ENCODE measurements at places on chromosomes 5 and 9. TPM values are rescaled to one million over a fixed set of nuclear protein-coding genes. Genes with fewer than 3 reads are reported as not detected.

- DNase-seq = no peak
Measured at GRCh38 chr9:71127301-71127700, 5.9 kb upstream of the TRPM3 start.

- no peak for DNase-seq
Measured at GRCh38 chr5:87268970-87269377, 1.3 kb downstream of the RASA1 start.

DNA sequence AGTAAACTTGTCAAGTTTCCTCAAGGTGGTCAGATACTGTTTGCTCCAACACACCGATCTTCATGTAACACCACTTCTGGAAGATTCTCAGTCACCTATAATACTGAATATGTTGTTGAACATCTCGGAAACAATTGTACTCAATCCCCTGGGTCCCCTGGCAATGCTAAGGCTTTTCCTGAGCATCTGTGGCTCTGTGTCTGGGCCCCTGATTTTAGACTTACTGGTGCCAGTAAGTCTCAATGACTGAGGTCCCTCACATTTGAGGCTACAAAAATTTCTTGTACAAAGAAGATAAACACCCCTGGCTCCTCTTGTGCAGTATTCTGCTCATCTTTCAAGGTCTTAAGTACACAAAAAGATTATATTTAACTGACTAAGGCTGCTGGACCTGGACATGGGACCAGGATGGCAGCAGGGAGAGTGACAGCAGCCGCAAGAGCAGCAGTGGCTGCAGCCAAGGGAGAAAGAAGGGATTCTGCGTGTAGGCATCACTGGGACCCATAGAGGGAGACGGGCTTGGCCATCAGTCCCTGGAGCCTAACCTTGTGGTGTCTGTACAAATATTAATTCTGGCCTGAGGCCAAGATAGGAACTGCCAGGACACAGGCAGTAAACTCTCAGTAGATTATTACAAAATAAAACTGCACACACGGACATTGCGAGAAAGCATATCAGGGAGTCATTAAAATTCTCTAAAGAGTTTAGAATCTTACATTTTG, 49.0 kb upstream of the TNPO1 start:
- DNase-seq = no peak

DNA sequence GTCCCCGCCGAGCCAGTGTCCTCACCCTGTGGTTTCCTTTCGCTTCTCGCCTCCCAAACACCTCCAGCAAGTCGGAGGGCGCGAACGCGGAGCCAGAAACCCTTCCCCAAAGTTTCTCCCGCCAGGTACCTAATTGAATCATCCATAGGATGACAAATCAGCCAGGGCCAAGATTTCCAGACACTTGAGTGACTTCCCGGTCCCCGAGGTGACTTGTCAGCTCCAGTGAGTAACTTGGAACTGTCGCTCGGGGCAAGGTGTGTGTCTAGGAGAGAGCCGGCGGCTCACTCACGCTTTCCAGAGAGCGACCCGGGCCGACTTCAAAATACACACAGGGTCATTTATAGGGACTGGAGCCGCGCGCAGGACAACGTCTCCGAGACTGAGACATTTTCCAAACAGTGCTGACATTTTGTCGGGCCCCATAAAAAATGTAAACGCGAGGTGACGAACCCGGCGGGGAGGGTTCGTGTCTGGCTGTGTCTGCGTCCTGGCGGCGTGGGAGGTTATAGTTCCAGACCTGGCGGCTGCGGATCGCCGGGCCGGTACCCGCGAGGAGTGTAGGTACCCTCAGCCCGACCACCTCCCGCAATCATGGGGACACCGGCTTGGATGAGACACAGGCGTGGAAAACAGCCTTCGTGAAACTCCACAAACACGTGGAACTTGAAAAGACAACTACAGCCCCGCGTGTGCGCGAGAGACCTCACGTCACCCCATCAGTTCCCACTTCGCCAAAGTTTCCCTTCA, 1.4 kb downstream of the GLIS3 start:
- peak; percentile 25 for DNase-seq

Gene PROP1
- total RNA-seq = not detected

Gene FAM221B
- not detected for total RNA-seq

GRCh38 chr5:97454015-97454414, 271.0 kb upstream of the RIOK2 start:
- no peak for DNase-seq

DNA sequence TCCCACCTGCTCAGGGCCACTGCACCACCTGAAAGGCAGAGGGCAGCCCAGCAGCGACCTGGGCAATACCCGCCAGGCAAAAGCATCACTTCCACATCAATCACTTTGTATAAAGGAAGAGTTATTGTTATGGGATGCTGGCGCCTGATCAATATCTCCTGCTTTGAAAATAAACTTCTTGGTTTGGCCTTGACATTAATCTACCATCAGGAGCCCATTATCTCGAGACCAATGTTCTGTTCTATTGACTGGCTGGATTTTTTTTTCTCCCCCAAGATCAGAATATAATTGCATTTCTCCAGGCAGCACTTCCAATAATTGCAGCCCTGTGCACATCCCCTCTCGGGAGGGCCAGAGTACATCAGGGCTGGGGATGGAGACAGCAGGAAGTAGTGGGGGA, 44.4 kb upstream of the SAP30L start:
- no peak for DNase-seq

Gene RBM27
- 35.8 TPM for total RNA-seq
